ENCODE measurements at places on chromosomes 16 and 17. TPM values are rescaled to one million over a fixed set of nuclear protein-coding genes. Genes with fewer than 3 reads are reported as not detected.

The GPR142 gene
- total RNA-seq = not detected

The PDILT gene
- total RNA-seq = not detected

DNA sequence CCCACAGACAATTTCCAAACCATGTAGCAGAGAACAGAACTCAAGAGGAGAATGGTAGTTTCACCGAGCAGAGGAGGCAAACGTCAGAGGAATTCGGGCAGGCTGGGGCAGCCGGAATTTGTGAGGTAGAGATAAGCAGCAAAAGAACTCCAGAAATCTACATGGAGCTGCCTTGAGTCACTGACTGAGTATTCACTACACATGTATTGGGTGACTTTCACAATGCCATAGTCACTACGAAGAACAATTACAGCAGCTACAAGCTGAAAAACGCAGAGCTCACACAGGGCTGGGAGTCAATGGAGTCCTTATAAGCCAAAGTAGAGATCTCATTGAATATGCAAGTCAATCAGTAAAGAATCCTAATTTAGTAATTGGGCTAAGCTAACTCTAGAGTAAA is 13.4 kb downstream of the CMC2 start:
- H3K27me3 ChIP-seq = no peaks in the 10 kb centered on the region
- H3K4me3 ChIP-seq = no peak overlapping the region
- no peak overlapping the region for H3K27ac ChIP-seq
- H3K4me1 ChIP-seq = peaks cover 23% of the 10 kb centered on the region

DNA sequence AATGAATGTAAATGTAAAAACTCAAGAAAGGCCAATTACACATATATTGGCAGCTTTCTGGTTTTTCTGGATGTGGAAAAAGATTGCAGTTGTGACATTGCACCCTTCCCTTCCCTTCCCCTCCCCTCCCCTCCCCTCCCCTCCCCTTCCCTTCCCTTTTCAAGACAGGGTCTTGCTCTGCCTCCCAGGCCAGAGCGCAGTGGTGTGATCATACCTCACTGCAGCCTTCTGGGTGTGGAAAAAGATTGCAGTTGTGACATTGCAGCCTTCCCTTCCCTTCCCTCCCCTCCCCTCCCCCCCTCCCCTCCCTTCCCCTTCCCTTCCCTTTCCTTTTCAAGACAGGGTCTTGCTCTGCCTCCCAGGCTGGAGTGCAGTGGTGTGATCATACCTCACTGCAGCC is 41.7 kb downstream of the PIK3R5 start:
- H3K27ac ChIP-seq = no peak overlapping the region
- no peak overlapping the region for H3K4me3 ChIP-seq
- peaks cover 44% of the 10 kb centered on the region for H3K4me1 ChIP-seq
- H3K27me3 ChIP-seq = no peaks in the 10 kb centered on the region
- DNase-seq = no peak

GRCh38 chr16:62709794-62710193 is 673.6 kb upstream of the CDH8 start:
- H3K36me3 ChIP-seq = peaks cover 10% of the 10 kb centered on the region
- no peak for DNase-seq
- no peaks in the 10 kb centered on the region for H3K27me3 ChIP-seq
- no peak overlapping the region for H3K27ac ChIP-seq

DNA sequence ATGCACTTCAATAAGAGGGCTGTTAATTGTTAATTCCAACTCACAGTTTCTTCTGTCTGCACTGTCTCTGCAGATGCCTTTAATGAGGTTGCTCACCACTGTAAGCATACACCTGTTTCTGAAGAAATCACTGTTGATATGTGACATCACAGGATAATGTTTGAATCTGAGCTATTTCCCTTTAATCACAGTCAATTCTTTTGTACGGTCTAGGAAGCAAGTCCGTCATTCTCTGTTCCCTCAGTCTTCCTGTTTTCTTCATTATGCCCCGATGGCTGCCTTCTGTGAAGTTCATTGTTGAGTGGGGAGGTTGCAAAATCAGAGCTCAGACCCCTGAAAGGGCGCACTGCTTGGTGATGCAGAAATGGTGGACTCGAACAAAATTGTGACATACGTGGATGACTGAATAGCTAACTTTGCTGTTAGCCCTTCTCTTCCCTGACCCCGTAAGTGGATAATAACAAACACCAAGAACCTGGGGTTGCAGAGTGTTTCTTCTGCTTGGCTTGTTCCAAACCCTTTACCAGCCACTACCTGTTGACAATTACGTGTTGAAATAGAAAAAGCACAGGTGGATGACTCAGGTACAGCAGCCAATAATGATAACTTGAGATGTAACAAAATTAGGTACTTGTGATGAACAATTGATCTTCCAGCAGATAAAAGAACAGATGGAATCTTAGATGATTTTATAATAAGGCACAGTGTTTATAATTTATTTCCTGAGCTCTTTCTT is 71.9 kb upstream of the AXIN2 start:
- no peak overlapping the region for H3K4me3 ChIP-seq
- no peaks in the 10 kb centered on the region for H3K36me3 ChIP-seq
- DNase-seq = no peak
- H3K4me1 ChIP-seq = no peaks in the 10 kb centered on the region
- H3K27me3 ChIP-seq = no peaks in the 10 kb centered on the region
- no peak overlapping the region for H3K27ac ChIP-seq
